ENCODE measurements at places on chromosomes 11 and 22. TPM values are rescaled to one million over a fixed set of nuclear protein-coding genes. Genes with fewer than 3 reads are reported as not detected.

TRIM49C gene
- total RNA-seq: not detected

PRDM10 gene
- 19.1 TPM for total RNA-seq

MIOX gene
- total RNA-seq: not detected

PTPRCAP gene
- total RNA-seq: 0.63 TPM

MS4A1 gene
- not detected for total RNA-seq

Data from parietal lobe (tissue), 2 donors.